ENCODE measurements at places on chromosomes 6 and 20.

GRCh38 chr20:40562031-40562430 lies 127.0 kb downstream of the MAFB start:
- DNase-seq, result no peak

DNA sequence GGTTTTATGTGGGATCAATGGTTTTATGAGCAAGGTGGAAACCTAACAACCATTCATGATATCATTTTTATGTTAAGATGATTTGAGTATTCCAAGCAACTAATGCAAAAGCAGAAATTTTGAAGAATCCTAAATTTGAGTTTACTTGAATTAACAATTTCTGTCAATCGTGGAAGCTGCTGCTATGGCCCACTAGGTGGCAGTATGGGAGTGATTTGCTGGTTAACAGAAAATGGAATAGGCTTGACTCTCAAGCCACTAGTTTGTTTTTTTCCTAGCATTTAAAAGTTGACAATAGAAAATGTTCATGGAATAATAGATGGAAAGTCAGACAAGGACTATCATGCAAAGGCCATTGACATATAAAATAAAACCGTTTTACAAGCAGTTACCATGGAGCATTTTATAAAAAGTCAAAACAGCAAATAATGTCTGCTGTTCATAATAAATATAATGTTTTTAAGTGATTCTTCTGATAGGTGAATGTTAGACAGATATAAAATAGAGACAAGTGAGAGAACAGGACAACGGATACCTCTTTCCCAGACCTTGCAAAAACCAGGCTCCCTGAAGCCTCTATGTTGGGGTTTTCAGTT lies 43.0 kb upstream of the TMEM200A start:
- DNase-seq, result peak; percentile 53

DNA sequence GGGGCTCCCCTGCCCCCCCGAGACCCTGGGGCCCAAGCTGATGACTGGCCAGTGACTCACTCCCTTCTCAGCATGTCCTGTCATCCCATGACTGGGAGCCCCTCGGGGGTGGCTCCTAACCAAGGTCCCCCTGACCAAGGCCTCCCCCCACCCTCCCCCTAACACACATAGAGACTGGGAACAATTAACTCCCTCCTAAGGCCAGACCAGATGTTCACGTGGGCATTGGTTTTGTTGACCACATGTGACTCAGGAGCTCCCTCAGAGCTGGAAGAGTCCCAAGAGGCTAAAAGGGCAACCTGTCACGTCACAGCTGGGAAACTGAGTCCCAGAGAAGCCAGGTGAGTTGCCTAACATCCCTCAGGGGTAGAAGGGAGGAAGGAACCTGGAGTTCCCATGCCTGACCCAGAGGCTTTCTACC lies 10.6 kb upstream of the CCN5 start:
- DNase-seq, result no peak

DNA sequence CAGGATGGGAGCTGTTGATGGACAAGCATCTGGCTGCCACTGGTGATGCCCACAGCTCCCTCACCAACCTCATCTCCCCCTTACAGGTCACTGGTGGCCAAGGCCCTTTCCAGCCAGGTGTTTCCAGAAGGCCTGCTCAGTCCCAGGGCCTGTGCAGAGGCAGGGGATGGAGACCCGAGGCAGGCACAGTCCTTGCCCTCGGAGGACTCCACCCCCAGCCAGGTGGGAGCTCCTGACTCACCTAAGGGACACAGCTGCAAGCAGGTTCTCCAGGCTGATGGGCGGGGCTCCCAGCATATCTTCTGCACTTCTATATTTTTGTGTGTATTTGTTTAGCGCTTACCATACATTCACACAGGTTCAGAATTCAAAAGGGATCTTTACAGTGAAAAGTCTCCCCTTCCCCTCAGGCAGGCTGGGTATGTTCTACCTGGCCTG lies 17.4 kb downstream of the PRPH2 start:
- DNase-seq, result no peak

DNA sequence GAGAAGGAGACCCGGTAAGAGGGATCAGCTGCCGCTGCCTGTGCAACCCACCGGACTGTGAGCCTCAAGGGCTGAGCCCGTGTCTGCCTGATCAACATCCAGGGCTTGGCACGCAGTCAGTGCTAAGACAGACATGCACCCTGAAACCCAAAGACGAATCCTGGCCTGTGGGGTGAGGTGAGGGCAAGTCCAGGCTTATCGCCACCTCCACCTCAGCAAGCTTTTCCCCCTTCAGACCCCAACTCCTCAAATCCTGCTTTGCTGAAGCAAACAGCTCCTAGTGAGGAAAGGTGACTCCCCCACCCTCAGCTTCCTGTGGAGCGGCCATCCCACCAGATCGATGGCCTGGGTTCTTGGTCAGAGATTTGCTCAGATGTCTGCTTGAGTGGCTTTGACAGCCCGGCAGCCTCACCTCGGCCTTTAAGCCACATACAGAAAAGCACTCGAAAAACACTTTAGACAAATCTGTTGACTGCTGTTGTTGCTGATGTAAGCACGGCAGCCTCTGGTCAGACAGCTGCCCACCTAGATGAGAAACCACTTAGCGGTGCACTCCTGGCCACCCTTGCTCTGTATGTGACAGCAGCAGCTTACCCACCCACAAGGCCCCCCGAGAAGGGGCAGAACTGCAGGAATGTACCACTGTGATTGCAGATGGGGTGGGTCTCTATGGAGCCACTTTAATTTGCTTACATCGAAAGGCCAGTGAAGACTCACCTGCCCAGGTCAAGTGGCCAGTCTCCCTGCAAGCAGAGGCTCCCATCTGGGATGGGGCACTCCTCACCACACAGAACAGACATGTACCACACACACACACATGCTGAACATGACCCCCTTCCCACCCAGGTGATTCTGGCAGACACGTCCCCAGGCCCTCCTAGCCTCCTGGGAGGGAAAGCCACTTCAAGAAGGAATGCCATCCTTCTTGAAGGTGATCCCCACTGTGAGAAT lies 14.8 kb downstream of the MTCH1 start:
- no peak for DNase-seq

- no peak for DNase-seq
Measured at GRCh38 chr20:49457444-49457843, 25.0 kb downstream of the KCNB1 start.

DNA sequence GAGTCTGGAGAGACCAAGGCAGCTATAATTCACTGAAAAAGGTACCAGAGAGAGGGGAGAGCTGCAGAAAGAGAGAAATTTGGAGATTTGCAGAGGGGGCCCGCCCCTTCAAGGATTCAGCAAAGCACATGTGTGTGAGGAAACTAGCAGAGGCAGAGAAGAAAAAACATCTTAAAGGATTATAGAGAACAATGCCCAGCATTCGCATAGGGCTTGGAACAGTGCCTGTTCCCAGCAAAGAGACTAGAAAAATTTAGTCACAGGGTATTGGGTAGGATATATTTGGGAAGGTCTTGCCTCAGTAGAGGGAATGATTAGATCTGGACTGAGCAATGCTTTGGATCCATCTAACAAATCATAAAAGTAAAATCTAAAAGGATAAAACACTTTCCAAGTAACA lies 44.0 kb downstream of the SRPK1 start:
- DNase-seq, result no peak

DNA sequence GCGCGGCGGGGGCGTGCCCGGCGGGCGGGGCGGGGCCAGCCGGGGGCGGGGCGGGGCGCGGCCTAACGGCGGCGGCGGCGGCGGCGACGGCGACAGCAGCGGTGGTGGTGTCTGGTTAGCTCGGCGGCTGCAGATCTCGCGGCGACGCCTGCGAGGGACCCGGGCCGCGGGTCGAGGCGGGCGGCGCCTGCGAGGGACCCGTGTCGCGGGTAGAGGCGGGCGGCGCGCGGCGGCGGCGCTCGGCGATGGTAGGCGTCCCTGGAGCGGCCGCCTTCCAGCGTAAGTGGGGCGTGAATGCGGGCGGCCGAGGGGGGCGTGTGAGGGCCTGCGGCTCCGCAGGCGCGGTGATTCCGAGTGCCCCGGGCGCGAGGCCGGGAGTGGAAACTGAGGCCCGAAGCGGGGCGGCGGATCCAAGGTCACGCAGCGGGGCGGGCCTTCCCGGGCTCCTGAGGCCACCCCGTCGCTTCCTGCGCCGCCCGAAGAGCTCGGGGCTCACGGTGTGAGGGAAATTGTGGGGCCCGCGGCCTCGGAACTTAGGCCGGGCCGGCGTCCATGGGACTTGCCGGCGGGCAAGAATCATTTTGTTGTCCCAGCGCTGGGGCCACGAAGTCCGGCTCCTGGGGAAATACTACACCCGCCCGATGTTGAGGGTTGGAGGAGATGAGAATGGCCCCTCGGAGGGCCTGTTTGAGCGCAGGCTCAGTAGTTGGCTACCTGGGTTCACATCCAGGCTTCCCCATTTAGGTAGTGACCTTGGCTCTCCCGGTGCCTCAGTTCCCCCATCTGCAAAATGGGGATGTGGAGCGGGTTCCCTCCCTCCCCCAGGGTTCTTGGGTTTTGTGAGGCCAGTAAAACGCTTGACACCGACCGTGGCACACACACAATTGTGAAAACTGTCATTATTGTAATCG lies at the start of gene CBFA2T2:
TSS of gene CBFA2T2 (plus strand) at position 74 of the 911 bp plus-strand sequence. CDS start at position 246, 172 bp downstream.
- no peak for DNase-seq

GRCh38 chr20:3932681-3933080 lies 43.5 kb downstream of the PANK2 start:
- DNase-seq, result no peak

GRCh38 chr6:106421496-106421895 lies 61.0 kb downstream of the CRYBG1 start:
- no peak for DNase-seq

DNA sequence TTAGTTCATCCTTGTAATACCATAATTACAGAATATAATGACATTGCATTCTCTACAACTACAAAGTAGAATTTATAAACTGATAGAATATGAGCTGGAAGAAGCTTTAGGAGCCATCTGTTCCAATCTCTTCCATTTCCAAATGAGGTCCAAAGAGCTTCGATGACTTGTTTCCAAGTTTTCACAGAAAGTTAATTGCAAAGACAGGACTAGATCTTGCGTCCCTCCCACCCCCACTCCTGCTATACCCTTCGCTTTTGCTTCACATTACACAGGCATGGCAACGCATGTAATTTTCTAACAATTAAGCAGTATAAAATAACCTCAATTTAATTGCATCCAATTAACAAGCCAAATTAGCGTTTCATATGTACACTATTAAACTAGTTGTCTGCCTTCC lies 7.0 kb downstream of the HIVEP2 start:
- DNase-seq, result no peak

- DNase-seq, result no peak
Measured at GRCh38 chr20:53389516-53390300, 203.9 kb downstream of the ZNF217 start.

- no peak for DNase-seq
Measured at GRCh38 chr20:10669843-10670446, 3.9 kb downstream of the JAG1 start.

GRCh38 chr6:37635319-37635718 lies 62.4 kb downstream of the MDGA1 start:
- no peak for DNase-seq

DNA sequence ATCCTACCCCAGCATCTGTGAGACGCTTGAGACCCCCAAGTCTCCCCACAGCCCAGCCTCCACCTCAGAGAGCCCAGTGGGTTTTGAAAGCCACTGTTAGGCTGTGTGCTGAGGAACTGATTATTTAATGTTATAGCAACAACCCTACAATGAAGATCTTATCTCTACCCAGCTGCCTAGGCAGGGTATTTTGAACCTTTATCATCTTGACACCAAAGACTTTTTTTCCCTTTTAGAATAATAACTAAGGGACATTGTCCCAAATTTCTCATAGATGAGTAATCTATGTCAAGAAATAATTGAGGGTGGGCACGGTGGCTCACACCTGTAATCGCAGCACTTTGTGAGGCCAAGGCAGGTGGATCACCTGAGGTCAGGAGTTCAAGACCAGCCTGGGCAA lies 26.2 kb downstream of the HM13 start:
- no peak for DNase-seq

DNA sequence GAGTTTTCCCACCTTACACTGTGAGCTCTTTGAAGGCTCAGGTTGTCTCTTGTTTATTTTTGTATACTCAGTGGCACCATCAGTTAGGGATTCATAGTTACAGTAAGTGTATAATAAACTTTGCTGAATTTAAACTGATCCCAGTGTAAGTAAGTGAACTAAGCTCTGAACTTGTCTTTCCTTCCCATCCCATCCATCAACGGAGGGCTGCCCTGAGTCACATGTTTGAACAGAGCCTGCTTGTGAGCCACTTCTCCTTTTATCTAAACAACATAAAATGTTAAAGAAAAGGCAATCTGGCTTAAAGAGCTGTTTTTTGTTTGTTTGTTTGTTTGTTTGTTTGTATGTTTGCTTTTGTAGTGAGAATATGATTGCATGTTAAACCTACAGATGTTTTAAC lies 185.7 kb upstream of the MARCKS start:
- no peak for DNase-seq

DNA sequence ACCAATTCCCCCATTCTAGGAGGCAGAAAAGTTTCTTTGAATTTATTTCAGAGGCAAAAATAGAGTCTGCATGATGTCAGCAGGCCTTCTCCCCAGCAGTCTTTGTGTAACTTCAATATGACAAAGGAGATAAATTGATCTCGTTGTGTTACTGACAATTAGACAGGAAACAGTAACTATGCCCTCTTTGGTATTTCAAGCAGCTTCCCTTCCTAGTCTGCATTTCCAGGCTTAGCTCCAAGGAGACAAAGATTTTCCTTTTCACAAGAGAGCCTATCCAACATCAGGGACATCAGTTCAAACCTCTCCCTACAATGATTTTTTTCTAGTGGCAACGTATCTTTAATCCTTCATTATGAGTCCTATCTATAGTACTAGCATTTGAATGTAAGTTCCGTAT lies 245.9 kb upstream of the HSF2 start:
- no peak for DNase-seq

- peak; percentile 74 for DNase-seq
Measured at GRCh38 chr6:163414117-163414945, at the start of gene QKI. Gene QKI (plus strand): TSS chr6:163414718. CDS start chr6:163415194, 476 bp downstream.

DNA sequence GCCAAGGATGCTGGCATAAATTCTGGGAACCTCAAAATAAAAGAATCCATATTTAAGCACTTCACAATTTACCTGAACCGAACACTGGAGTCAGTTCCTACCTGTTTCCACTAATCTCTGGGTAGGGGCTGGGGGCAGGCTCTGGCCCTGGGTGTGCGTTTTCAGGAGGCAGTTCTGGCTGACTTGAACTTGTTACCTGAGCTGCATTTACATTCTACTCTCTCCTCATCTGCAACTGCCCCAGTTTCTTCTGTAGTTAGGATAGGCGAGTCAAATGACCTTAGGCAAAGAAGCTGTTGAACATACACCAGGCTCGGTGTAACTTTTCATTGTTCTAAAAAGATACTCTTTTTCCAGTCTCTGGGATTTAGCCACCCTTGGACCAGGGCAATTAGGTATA lies 13.2 kb downstream of the CARMIL1 start:
- DNase-seq, result no peak

GRCh38 chr6:89999945-90000825 lies 105.9 kb downstream of the GJA10 start:
- no peak for DNase-seq

Data from stimulated activated naive CD4-positive, alpha-beta T cell (primary cell).